ENCODE measurements at places on chromosomes 2 and 18.

DNA sequence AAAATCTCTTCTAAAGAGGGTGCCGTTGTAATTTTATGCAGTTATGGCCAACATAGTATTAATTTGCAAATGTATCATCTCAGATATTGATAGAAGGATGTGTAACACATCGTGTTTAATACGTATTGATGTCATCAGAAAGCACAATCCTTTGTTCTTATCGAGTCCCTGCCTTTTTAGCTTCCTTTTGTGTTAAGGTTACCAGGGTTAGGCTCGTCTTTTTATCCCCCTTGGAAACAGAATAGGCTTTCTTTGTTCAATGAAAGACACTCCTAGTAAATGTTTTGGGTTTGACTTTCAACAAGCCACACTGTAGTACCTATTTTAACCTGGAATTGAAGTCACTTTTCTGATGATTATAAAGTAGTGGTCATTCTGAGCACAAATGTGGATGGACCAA lies 136.2 kb downstream of the WDR7 start:
- no peak for DNase-seq

- peak; percentile 60 for DNase-seq
These were observed 34.9 kb downstream of the CAVIN2 start for GRCh38 chr2:191811807-191812602.

- no peak for DNase-seq
These were observed 18.0 kb downstream of the ZNF532 start for GRCh38 chr18:58882686-58883085.

- no peak for DNase-seq
These were observed 2109.8 kb upstream of the CELF4 start for GRCh38 chr18:39675368-39675767.

DNA sequence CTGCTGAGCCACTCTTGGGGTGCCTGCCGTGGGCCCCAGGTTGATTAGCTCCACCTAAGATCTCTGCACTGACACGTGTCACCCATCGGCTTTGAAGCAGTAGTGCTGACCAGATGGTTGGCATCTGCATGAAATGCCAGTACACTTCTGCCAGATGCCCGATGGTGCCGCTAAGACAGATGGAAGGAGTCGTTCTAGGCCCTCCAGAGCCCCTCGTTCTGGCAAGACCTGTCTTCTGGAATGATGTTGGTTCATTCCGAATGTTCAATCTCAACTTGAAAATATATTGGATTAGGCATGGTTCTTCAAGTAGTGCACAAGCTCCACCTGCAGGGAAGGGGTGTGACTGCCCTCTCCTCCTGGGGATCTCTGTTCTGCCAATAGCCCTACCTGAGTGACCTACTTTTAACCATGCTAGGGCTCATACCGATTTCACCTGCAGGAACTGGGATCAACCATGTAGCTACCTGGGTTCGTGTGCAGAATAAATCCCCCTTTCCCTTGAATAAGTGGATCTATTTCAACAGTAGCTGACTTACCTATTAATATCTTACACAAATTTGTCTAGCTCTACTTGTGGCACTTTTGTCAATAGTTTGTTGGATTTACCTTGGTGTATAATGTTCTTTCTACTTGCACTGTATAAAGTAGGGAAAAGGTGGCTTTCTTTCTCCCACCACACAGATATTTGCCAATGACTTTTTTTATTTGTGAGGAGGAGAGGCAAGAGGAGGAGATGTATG lies 342.6 kb downstream of the CTNNA2 start:
- peak; percentile 7 for DNase-seq

DNA sequence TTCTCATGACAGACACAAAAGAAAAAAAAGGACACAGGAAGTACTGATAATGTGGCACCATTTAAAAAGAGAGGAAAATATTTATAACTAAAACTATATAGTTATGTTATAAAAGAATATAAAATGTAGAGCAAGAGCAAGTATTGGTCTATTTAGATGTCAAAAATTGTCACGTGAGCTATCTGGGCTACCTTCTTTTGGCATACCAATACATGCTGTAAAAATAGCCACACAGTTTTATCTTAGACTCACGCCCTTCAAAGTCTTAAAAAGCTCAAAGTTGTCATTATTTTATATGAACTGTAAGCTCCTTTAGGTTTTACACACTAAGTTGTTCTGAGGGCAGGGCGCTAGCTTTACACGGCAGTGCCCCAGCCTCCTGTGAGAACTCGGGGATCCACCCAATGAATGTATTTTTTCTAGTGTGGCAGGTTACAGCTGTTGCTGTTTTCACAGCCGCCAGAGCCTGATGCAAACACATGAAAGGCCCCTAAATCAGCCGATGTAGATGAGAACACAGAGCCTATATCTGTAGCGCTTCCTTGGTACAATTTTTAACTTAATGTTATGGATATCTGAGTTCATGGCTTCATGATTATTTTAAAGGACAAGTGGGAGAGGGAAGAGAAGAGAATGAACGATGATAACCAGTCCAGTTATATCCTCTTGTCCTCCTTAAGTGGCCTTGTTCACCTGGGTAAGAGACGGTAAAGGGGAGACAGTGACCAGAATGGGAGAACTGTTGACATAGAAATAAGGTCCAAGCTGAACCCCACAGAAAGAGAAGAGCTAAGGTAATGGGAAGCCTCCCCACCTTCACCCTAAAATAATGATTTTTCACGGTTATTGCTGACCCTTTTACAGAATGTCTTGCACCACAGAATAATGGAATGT lies 130.8 kb downstream of the CACNB4 start:
- DNase-seq = no peak

GRCh38 chr2:80403081-80403480 lies 98.5 kb upstream of the LRRTM1 start:
- DNase-seq = no peak

DNA sequence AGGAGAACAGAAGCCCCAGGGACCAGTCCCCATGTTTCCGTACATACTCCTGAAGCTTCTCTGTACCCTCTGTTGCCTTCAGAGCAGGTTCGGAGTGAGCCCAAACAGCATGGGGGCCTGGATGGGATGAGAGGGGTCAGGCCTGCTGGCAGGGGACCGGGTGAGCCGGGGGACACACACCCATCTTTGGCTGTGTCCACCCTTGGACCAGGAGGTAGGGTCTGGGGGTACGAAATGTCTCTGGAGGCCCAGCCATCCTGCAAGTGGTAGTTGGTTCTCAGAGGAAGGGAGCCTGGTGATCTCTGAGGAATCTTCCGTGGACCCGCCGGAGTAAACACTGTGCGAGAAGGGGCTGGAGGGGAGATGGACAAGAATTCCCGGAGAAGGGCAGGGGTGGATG lies 15.3 kb downstream of the FBLN7 start:
- DNase-seq = no peak

DNA sequence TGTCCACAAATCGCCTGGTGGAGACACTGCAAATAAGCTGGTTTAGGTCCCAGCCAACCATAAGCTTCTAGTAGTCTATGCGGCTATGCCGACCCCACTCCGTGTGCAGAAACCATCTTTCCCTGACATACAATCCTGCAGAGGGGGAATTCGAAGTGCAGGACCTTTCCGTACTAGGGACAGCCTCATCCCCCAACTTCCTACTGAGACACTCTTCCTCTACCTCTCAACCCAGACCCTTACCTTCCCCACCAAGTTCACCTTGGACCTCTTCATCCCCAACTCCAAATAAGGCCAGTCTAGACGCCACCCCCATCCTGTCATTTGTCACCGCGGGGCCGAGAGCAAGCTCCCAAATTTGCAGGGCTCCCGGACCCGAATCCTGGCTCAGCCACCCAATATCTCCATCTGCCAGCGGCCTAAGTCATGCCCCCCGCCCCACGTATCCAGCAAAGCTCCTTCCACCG lies 496 bp downstream of the SUCLG1 start:
- DNase-seq = peak; percentile 7

DNA sequence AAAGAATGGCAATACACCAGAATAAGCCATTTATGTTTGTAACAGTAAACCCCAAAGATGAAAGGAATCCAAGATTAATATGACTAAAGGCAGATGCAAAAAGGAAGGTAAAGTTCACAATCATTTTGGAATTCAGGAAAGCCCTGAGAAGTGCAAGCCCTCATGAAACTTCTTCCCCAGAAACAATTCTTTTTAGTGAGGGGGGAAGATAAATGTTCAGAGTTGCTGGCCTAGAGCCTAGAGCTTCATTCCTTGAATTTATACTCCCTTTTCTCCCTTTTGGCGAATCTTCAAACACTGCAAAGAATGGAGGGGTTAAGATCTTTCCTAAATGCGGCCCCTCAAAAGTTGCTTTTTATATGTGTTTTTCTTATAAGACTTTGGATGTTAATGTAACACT lies 368.8 kb downstream of the MEIS1 start:
- no peak for DNase-seq

GRCh38 chr2:187614756-187615155 lies 60.5 kb upstream of the TFPI start:
- no peak for DNase-seq

GRCh38 chr2:216031960-216032689 lies 18.8 kb upstream of the MREG start:
- peak; percentile 14 for DNase-seq

DNA sequence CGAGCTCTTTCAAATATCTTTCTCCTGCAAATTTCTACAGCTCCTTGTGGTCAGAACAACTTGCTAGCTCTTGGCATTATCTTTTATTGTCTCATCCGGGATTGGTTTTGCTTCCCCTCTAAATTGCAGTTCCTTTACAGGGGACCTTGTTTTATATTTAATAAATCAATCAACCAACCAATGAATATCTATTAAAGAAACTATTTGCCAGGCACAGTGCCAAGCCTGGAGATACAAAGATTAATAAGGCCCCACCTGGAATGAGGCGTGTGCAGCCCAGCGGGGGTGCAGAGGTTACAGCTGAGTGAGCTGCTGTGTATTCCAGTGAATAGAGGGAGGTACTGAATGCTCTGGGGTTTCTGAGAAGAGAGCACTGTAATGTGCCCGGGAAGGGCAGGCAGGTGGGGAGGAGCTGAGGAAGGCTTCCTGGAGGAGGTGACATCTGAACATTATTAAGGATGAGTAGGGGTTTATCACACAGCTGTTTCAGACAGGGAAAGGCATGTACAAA lies 51.8 kb downstream of the LIPG start:
- DNase-seq = no peak

DNA sequence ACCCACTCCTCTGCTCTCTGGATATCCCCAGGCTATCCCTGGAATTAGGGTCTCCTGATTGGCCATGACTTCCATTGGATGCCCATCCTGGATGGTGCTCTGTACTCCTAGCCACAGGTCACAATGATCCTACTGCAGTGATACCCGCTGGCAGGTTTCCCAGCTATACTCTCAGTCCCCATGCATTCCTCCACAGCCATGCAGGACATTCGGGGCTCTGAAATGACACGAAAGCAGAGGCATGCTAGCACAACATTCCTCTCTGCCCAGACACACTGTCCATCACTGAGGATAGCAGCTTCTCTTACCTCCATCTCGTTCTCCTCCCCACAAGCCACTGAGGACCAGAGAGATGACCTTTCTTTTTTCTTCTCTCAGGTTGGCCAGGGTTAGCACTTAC lies 51.7 kb upstream of the SPATS2L start:
- DNase-seq = no peak

DNA sequence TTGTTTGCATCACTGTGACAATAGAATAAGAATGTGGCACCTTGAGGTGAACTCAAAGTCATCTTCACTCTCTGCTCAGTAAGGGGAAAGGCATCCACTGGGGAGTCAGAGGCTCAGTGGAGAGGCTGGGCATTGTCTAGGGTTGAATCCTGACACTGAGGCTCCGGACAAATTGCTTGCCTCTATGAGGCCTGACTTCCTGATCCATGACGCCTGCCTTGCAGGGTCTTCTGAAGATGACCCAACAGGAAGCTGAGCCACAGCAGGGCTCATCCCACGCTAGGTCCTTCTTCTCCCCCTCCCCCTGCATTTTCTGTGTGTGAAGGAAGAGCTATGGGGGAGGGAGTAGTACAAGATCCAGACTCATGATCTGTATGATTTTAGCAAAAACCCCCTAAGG lies 265.1 kb downstream of the SH3BP4 start:
- DNase-seq = no peak

- DNase-seq = no peak
These were observed 27.4 kb downstream of the SMYD1 start for GRCh38 chr2:88095022-88095421.

DNA sequence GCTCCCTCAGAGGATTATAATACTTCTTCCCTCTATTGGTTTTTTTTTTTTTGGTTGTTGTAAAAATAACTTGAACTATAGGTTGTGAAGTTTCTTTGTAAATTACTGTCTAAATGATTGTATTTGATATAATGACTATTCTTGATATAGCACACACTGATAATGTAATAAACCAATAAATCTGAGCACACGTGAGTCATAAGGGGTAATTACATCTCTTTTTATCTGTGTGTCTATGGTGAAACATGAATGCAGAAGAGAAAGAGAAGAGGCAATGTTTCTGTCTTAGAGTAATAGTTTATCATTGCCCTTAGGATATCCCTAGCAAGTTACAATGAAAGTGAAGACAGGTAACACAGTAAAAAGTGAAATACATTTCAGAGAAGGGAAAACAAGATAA lies 64.1 kb upstream of the RAPGEF4 start:
- peak; percentile 30 for DNase-seq

DNA sequence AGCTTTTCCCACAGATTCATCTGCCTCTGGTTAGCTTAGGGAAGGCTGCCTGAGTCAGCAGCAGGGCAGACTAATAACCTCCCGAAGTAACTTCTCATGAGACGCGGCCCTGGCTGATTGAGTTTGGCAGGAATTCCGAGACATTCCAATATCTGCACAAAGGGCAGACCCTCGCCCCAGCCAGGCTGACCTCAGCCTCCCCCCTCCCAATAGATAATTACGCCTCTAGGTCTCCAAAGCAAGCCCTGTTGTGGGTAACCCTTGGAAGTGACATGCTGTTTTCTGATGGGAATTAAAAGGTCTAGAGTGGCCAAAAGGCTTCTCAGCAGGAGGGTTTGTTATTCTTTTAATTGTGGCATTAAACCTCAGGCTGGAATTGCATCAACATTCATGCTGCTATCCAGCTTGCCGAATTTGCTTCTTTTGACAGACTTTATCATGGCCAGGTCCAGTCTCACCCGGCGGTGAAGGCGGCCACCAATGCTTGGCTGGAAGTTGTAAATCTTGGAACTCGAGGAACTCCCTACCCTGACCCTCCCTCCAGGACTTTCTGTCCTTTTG lies 98.0 kb upstream of the SLC14A2 start:
- DNase-seq = no peak

DNA sequence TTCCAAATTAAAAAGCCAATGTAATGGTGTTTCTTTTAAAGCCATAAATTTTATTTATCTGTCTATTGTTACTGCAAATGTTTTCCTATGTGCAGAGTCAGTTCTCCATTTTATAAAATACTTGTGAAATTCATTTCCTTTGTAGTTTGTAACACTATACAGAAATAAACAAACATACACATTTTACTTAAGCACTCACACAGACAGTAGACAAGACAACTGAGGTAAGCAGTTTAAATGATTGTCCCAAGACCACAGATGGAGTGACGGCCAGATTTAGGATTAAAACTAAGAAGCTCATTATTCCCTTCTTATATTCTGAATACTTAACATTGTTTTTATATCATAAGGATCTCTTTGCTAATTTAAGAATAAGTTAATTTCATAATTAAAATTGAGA lies 100.9 kb downstream of the BAZ2B start:
- no peak for DNase-seq

DNA sequence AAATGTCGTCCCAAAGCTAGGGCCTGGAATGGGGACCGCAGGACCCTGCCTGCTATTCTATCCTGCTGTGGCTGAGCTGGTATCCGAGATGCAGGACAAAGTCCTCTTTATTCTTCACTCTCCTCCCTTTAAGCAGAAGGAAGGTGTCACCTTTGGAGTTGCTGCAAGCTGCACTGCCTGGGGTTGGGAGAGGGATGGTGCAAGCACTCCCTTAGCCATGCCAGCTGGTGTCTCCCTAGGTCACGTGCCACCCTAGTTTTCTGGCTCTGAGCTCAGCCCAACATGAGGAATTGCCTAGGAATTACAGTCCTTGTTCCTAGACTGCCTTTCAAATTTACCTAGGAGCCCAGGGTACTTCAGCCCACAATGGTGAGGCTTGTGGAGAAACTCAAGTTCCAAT lies 21.4 kb upstream of the FAM228A start:
- DNase-seq = no peak

All from RWPE1 (cell line).